ENCODE measurements at places on chromosomes 1 and 21. TPM values are rescaled to one million over a fixed set of nuclear protein-coding genes. Genes with fewer than 3 reads are reported as not detected.

OR2AK2 gene
- not detected for total RNA-seq

STX12 gene
- total RNA-seq = 32.9 TPM

CDCA8 gene
- 45.2 TPM for total RNA-seq

SPSB1 gene
- 8.4 TPM for total RNA-seq

FMN2 gene
- total RNA-seq = 0.17 TPM

ADGRL2 gene
- total RNA-seq = 18.9 TPM

LDLRAD2 gene
- under 0.01 TPM for total RNA-seq

QSOX1 gene
- total RNA-seq = 402 TPM

FTCD gene
- total RNA-seq = not detected

PDE9A gene
- 0.15 TPM for total RNA-seq

RIMS3 gene
- total RNA-seq = 1.0 TPM

GPR37L1 gene
- total RNA-seq = not detected

HCRTR1 gene
- not detected for total RNA-seq

ST6GALNAC5 gene
- 0.15 TPM for total RNA-seq

DIRAS3 gene
- total RNA-seq = 3.2 TPM

BSND gene
- not detected for total RNA-seq

GNB1 gene
- total RNA-seq = 138 TPM

B3GALT2 gene
- total RNA-seq = 1.2 TPM

ZNF695 gene
- 3.0 TPM for total RNA-seq

DSCAM gene
- under 0.01 TPM for total RNA-seq

C1QC gene
- total RNA-seq = not detected

ADGRL4 gene
- 7.0 TPM for total RNA-seq

ALPL gene
- total RNA-seq = 7.2 TPM

PLPPR5 gene
- total RNA-seq = under 0.01 TPM

CPTP gene
- total RNA-seq = 29.1 TPM

WARS2 gene
- total RNA-seq = 12.4 TPM

TGFB2 gene
- 0.84 TPM for total RNA-seq

FAM151A gene
- total RNA-seq = not detected

BCL10 gene
- total RNA-seq = 21.0 TPM

IL6R gene
- 2.1 TPM for total RNA-seq

DNAI4 gene
- total RNA-seq = 1.6 TPM

SPRR2A gene
- not detected for total RNA-seq

SLFNL1 gene
- total RNA-seq = under 0.01 TPM

CA6 gene
- not detected for total RNA-seq

RYR2 gene
- not detected for total RNA-seq

POMGNT1 gene
- total RNA-seq = 67.9 TPM

ANXA9 gene
- total RNA-seq = 0.30 TPM

LCK gene
- total RNA-seq = not detected

LRRC71 gene
- total RNA-seq = 0.15 TPM

TNFRSF8 gene
- not detected for total RNA-seq

OR2M3 gene
- not detected for total RNA-seq

SLAMF8 gene
- total RNA-seq = not detected

FUBP1 gene
- total RNA-seq = 110 TPM

HHAT gene
- total RNA-seq = 1.5 TPM

HSPG2 gene
- 41.5 TPM for total RNA-seq

SDHC gene
- total RNA-seq = 40.6 TPM

TRIM46 gene
- total RNA-seq = 5.2 TPM

Measured in bronchus fibroblast of lung (primary cell).